Activated CD8-positive, alpha-beta memory T cell treated with anti-CD3 and anti-CD28 coated beads, Interleukin-2, amount 10 ng/mL, durations not matched to agents 7 days and 5 days (primary cell): ENCODE measurements at places on chromosomes 7 and 10.

GRCh38 chr10:132834891-132835847 is 49.2 kb upstream of the NKX6-2 start:
- DNase-seq = no peak

DNA sequence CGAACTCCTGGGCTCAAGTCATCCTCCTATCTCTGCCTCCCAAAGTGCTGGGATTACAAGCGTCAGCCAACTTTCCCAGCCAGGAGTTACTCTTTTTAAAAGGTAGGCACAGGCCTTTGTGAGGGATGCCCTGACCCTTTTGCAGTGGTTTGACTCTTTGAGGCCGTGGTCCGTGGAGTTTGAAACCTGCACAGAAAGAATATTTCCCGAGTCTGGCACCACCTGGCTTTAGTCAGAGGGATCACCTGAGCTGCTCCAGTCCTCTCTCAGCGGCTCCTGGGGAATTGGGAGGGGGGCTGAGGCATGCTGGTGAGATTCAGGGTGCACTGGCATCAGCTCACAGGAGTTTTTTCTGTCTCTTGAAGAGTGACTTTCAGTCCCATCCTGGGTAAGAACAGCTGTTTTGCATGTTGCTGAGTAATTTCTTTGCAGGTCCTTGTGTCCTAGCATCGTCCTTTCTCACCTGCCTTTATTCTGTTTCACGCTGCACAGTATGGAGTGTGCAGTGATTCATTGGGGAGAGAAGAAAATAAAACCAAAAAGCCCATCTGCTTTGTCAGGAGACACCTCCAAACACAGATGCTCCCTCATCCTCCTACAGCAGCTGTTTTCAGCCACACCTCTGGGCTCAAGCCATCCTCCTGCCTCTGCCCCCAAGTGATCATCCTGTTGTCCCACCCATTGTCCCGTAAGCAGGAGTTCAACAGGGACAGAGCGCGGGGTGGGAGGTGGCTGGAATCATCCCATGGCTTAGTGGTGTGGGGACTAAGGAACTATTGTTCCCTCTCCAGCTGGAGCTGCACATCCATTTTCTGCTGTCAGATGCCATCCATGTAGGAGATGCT is 284.7 kb downstream of the CAMK1D start:
- DNase-seq = no peak

GRCh38 chr10:30116041-30116491 is 56.7 kb upstream of the JCAD start:
- no peak for DNase-seq

- DNase-seq = no peak
Measured at GRCh38 chr10:57743711-57744110, 524.0 kb downstream of the IPMK start.

DNA sequence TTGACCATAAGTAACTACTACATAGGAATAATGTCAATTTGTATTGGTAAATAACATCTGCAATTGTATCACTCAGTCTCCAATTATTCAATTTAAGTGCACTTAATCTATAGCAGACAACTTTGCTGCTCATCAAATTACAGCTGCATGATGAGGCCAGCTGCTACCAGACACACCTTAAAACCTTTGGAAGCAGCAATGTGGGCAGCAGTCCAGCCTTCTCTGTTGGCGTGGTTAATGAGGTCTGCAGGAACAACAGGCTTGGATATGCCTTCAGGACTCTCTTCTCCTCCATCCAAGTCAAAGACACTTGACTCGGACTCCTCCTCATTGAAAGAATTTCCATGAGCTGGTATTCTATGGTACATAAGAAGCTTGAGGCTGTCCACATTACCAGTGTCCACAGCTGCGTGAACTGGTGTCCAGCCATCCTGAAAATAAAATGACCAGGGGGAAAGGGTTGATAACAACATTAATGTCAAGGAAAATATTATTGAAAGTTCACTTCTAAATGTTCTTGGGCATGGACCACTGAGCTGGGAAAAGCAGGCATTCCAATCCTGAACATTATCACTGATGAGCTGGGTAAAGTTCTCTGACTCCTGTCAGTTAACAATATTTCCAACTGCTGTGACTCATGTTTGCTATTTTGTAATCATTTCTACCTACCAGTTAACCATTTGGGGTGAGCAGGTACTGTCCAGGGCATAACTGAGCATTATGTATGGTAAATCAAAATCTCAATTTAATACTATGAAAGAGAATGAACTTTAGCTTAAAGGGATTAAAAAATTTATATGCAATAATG is 95.7 kb downstream of the CTTNBP2 start:
- no peak for DNase-seq

- no peak for DNase-seq
Measured at GRCh38 chr10:26486304-26486703, 48.2 kb downstream of the APBB1IP start.

- DNase-seq = no peak
Measured at GRCh38 chr7:114415064-114415989, 712 bp downstream of the FOXP2 start.

- DNase-seq = no peak
Measured at GRCh38 chr7:1700086-1700485, 30.0 kb downstream of the ELFN1 start.

DNA sequence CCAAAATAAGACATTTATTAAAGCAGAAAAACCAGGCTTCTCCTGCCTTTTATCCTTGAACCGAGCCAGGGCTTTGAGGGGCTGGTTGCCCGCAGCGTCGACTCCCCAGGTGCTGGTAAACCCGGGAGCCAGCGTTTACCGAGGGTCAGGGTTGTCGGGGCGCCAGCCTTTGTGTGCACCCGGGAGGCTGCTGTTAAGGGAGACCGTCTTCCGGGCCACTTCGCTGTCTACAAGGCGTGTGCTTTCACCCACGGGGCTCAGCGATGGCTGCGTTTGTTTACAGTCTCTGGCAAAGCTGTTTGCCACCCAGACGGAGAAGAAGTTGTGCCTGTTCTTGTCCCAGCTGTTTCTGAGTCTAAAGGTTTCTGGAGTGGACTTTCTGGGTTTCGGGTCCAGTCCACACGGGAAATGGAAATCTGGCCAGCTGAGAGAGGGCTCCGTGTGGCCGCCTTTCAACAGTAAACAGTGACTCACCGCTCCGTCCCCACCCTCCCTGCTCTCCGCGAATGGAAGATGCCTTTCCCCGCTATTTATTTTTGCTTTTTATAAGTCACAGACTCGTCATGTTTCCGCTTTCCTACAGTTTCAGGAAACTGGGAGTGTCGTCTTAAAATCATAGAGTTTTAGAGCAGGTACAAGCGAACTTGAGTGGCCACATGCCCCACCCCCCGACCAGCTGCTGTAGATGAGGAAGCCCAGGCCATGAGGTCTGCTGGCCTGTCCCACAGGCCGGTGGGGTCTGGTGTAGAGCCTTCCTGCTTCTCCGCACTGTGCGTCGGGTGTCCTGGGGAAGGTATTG is 2.2 kb downstream of the MAFK start:
- peak; percentile 69 for DNase-seq

- DNase-seq = no peak
Measured at GRCh38 chr7:128164955-128165670, 76.0 kb upstream of the LEP start.

DNA sequence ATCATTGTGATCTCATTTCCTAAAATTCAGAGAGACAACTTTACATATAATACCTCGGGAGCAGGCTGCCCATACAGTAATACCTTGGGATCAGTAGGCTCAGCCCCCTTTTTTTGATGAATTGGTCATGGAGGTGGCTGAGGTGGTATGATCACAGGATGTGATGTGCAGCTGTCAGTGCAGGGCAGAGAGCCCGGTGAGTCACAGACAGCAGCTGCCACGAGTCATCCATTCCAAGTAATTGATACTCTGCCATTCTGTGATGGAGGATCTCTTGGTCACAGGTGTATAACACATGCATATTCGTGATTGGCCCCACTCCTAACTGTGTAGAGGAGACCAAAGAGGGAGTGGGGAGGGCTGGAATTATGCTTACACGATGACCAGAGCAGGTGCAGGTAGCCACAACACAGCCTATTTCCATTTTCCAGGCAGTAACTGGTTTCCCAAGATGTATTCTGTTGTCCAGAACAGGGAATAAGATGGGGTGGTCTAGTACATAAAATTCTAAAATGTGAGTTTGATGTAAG is 14.1 kb downstream of the NRCAM start:
- DNase-seq = no peak

DNA sequence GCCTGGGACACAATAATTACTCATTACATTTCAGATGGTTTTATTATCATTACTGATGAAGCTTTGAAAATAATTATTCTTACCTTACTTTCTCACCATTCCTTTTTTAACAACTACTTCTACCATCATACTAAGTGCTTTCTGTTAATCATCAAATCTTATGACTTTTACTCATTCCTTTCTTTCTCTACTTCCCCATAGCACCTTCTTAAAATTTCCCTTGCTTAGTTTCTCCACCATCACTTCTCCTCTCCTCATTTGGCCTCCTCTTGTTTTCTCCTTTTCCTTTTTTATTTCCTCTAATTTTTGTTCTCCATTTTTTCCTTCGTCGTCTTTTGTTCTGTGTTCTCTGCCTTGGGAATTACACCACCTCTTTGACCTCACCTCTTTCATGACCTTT is 303.2 kb upstream of the KAT6B start:
- DNase-seq = no peak

GRCh38 chr10:128110339-128110738 is 15.9 kb downstream of the MKI67 start:
- DNase-seq = no peak

GRCh38 chr7:46738796-46739195 is 817.7 kb upstream of the IGFBP3 start:
- no peak for DNase-seq
